ENCODE measurements at places on chromosomes 4 and X. TPM values are rescaled to one million over a fixed set of nuclear protein-coding genes. Genes with fewer than 3 reads are reported as not detected.

GRCh38 chr4:161604516-161605300, 559.1 kb downstream of the FSTL5 start:
- DNase-seq, result no peak

DNA sequence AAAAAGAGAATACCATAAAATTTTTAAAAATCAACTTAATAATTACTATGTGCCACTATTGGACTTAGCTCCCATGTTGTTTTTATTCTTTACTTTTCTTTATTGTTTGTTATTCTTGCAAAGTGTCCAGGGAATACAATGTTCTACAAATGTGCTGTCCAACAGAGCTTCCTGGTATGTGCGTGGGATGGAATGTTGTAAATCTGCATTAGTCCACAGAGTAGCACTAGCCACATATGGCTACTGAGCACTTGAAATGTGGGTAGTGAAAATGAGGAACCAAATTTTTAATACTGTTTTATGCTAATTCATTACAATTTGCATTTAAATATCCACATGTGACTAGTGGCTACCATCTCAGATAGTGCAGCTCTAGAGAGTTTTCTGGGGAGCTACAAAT, 14.3 kb upstream of the CORIN start:
- DNase-seq, result no peak

The TIMP1 gene
- 3.9 TPM for total RNA-seq

The PCDH18 gene
- 26.0 TPM for total RNA-seq

Measured in occipital lobe (tissue), 3 donors.